Astrocyte of the spinal cord (primary cell): ENCODE measurements at places on chromosomes 6 and 20.
A peak's percentile ranks its signal among the peaks of the same experiment; 100 is the strongest.

- DNase-seq: no peak
Measured at GRCh38 chr6:84685983-84686584, 78.3 kb downstream of the TBX18 start.

DNA sequence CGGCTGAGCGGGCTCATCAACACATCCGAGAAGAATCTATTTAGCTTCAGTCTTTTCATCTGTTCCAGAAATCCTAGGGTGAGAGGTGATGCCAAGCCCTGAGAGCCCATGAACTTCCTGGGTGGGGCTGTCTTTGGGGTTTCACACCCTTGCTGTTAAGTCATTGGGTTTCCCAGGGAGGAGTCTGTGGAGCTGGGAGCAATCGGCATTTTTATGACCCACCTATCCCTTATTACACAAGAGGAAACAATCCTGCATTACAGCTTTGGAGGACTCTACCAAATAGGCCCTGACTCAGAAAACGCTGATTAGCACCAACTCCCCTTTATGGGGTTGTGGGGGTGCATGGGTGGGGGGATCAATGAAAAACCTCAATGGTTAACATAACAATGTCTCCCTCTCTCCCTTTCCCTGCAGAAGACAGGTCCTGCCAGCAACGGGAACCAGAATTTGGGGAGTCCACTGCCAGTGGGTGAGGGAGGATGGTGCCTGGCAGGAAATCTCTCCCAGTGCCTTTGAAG is 46.3 kb downstream of the EZR start:
- DNase-seq: peak; percentile 26

GRCh38 chr6:54892831-54893230 is 46.3 kb downstream of the FAM83B start:
- DNase-seq: peak; percentile 67

DNA sequence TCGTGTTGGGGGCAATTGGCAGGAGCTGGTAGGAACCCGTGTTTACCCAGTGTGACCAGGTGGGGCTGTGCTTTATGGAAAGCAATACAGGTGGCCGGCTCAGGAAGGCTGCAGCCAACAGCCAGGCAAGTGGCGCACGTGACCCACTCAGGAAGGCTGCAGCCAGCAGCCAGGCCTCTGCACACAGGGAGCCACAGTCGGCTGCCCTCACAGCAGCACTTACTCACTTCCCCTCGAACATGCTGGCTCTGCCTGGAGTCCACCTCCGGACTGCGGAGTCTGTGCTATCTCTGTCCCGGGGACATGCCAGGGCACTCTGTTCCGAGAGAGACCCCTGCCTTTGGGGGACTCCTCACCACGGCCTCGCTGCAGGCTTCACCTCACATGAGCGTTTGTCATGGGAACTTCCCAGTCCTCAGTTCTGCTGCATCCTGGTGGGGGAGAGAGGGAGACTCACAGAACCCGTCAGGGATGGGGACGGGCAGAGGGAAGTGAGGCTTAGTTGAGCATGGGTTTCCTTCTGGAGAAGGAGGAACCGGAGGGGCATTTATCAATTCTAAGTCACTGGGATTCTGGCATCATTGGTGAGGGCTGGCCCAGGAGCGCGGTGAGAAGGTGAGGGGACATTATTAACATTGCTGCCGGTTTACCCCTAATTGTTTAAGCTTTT is 76.8 kb downstream of the TTLL2 start:
- no peak for DNase-seq

GRCh38 chr6:137349856-137350830 is 131.0 kb upstream of the IFNGR1 start:
- no peak for DNase-seq

DNA sequence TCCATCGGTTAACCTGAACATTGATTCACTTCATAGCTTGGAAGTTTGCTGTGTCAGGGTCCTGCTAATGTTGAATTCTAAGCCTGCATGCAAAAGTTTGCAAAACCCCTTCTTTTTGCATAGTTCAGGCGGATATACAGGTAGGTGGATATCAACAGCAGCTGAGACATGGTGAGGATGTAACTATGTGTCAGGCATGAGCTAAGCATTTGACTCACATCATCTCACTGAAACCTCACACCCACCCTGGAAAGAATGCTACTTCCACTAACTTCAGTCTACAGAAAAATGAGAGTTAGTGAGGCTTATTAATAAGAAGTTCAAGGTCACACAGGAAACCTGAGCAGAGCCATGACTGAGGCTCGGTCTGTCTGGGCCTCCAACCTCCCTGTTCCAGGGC is 276.9 kb downstream of the BMP7 start:
- DNase-seq: no peak

DNA sequence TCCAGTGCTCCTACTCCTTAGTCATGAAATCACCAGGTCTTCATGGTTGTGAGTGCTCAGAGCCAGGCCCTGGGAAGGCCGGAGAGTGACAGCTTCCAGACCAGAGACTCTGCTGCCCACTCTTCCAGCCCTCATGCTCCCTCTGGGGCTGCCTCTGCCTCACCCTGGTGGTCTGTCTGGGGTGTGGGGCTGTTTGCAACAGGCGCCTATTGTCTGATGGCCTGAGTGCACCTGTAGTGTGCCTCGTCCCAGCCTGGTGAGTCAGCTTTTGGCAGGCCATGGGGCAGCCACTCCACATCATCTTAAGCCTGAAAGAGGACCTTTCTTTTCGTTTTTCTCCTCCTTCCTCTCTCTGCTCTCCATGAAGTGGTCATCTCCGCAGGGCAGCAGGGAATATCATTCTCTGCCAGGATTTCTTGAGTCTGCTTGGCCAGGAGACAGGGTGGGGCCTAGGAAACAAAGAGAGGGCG is 173.8 kb downstream of the VEGFA start:
- no peak for DNase-seq

DNA sequence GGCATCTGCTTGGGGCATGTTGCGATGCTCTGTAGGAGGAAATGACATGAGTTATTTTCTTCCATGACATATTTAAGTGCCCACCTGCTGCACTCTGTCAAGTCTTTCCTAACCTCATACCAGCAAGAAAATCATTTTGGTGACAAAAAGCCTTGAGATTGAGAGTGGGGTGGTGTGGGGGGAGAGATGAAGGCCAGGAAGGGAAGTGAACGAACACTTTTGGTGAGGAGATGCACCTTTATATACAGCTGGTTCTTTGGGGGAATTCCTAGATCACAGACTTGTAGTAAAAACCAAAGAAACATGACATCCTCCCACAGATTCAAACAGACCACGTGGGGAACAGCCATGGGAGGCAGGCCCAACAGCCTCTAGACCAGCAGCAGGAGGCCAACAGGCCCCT is 26.1 kb downstream of the NCOA5 start:
- DNase-seq: no peak

GRCh38 chr20:23415555-23415954 is 5.7 kb downstream of the NAPB start:
- no peak for DNase-seq

- no peak for DNase-seq
Measured at GRCh38 chr20:59069026-59069425, 26.4 kb upstream of the PRELID3B start.

GRCh38 chr6:136963259-136963658 is 41.2 kb downstream of the SLC35D3 start:
- DNase-seq: no peak

- no peak for DNase-seq
Measured at GRCh38 chr6:129033180-129033579, 150.2 kb downstream of the LAMA2 start.

- no peak for DNase-seq
Measured at GRCh38 chr6:44567406-44567805, 179.9 kb downstream of the CDC5L start.

DNA sequence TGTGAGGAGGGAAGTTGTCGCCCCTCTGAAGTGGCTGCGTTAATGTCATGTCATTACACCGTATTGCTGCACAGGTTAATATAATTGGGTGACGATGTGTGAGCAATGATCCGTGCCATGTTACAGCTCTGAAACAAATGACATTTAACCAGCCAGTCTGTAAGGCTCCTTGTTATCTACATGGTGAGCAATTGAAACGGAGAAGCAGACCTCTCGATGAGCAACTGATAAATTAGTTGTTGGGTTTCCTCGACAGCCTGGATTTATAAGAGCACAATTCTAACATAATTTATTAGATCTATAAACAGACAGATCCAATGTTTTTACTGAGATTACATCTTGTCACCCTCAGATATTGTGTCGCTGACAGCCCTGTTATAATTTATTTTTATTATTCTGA is 49.9 kb upstream of the MAFB start:
- DNase-seq: no peak

DNA sequence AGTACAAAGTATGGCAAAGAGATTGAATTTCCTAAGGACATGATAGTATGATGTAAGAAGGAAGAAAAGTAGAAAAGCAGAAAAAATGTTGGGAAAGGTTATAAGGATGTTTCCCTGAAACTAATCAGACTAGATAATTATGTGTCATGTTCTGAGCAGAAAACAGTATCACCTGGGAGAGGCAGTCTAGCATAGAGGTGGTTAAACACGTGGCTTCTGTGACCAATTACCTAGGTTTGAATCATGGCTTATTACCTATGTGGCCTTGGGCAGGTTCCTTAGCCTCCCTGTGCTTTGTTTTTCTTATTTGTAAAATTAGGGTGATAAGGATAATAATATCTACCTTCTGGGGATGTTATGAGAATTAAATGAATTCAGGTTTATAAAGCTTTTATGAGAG is 38.0 kb downstream of the SCGN start:
- DNase-seq: no peak

DNA sequence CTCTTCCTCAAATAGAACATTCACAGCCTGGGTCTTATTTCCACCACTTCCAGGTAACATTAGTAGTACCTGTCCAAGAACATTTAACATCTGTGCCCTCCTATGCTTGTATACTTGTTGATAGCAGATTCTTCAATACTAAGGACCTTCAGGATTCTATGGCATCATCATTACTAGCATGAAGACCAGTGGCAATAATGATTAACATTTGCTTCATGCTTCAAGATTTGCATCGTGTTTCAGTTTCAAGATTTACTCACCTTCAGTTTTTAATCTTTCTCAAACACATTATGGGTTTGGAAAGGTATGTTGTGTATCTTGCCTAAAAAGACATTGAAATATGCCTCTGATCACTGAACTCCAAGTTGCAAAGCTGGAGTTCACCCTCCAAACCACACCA is 412.8 kb upstream of the NRSN1 start:
- DNase-seq: no peak

- no peak for DNase-seq
Measured at GRCh38 chr20:9070304-9070703, 1.4 kb downstream of the PLCB4 start.

- no peak for DNase-seq
Measured at GRCh38 chr6:14966906-14967711, 278.8 kb upstream of the JARID2 start.

GRCh38 chr6:110674096-110674495 is 141.2 kb downstream of the CDK19 start:
- DNase-seq: no peak

DNA sequence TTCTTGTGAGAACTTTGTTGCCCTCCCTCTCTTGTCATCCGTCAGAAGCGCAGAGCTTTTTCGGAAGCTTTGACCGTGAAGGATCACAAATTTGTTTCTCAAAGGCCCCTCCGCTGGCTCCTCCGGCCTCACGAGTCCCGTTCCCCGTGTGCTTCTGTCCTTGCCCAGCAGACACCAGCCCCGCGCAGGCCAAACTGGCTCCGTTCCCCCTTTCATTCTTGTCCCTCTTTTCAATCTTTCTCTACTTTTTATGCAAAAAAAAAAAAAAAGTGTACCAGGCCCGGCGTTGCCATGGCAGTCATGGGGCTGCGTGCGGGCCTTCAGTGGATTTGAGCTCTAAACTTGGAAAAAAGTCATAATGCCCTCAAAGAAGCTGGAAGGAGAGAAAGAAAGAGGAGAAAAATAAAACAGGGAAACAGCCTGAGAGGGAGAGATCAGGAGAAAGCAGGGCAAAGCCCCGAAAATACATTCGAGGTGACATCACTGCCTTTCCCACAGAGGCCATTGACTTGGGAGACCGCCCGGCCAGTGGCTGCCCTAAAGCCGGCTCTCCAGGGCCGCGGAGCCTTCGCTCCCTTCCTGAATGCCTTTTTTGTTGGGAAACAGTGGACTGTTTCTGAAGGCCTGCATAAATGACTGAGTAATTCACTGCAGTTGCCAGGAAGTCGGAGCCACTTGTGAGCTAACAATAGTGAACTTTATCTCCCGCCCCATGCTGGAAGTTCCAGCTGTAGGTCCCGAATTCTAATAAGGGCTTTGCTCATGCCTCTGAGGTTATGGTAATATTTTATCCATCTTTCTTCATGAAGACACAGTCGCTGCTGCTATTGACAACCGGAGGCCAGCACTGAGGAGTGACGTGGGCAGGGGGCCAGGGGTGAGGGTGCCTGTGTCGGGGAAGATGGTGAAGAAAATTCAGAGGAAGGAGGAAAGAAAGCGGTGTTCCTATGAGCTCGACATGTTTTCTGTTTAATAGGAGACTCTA is 670.9 kb downstream of the QKI start:
- peak; percentile 94 for DNase-seq

- no peak for DNase-seq
Measured at GRCh38 chr6:16555550-16555949, 205.7 kb downstream of the ATXN1 start.

DNA sequence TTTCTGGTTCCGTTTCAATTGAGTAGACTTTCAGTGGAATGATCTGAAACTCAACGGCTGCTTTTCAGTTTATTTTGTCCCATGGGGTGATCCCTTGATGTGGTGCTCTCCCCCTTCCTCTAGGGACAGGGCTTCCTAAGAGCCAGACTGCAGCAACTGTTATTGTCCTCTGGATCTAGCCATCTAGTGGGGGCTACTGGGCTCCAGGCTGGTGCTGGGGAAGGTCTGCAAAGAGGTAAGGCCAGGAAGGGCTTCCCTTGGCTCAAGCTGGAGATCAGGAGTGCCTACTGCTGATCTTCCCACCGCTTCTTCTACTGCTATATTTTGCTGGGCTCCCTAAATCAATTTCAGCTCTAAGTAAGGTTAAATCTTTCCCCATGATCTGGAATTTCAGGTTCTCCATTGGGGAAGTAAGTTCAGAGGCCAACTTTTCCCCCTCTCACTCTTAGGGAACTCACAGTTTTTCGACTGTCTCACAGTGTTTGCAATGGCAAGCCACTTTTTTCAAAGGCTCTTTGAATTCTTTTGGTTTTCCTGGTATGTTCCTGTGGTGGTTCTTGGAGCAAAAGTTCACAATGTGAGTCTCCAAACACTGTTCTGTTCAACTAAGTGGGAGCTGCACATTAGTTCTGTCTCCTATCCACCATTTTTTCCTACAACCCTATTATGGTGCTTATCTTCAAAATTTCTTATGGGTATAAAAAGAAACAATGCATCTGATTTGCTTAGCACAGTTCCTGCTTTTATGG is 286.2 kb upstream of the EXOC2 start:
- DNase-seq: peak; percentile 30

- no peak for DNase-seq
Measured at GRCh38 chr20:59123678-59124255, 39.9 kb upstream of the ZNF831 start.

DNA sequence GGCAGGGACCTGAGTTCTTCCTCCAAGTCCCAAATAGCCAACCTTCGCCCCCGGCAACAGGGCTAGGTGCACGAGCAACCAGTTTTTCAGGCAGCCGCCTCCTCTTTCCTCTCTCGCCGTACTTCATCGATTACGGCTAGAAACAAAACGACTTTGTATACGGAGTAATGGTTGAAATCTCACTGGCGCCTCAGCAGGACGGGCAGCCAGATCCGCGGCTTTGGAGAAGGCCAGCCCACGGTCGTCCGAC is 333 bp upstream of the SMIM13 start:
- DNase-seq: no peak
